Progenitor cell of endocrine pancreas (in vitro differentiated cells): ENCODE measurements at places on chromosomes 16 and 17. TPM values are rescaled to one million over a fixed set of nuclear protein-coding genes. Genes with fewer than 3 reads are reported as not detected.

DNA sequence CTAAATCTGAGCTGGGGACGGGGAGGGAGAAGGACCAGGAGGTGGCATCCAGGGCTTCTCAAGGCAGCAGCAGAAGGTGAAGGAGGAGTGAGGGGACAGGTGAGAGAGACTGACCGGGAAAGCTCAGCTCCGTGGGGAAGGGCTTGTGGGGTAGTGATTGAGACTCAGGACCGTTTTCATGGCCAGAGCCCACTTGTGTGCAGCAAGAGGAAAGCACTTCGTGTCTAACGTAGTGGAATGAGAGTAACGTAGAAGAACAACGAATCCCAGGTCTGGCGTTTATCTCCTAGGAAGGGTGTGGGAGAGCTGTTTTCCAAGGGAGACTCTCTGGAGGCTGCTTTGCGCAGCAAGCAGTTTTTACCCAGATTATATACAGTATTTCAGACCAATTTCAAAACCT, 1.3 kb upstream of the CDH3 start:
- no peak for DNase-seq

DNA sequence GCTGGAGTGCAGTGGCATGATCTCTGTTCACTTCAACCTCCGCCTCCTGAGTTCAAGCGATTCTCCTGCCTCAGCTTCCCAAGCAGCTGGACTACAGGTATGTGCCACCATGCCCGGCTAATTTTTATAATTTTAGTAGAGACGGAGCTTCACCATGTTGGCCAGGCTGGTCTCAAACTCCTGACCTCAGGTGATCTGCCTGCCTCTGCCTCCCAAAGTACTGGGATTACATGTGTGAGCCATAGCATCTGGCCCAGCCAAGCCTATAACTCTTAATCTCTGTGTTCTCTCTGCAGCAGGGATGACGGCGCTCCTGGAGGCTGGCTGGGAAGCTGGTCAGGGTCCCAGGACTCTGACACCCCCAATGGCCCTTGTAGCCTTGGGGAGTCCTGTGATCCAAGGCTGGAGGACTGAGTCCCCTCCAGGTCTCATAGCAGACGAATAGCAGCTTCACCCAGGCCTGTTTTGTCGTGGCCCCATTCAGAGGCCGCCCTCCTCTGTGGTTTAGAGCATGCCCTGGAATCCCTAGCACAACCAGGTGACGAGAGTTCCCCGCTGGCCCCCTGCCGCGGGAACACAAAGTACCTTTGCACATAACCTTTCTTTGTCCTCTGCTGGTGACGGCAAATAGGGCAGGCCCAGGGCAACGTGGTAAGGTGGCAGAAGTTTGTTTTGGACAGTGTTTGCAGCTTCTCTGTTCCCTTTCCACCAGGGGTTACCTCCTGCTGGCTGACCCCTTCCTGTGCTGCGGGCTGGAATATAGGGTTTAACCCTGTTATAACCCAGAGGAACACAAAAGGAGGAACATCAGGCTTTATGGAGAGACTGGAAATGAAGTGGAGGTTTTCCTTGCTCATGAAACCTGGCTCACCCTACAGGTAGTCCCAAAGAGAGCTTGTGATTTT, 43.0 kb upstream of the TOB1 start:
- peak; percentile 28 for DNase-seq

GRCh38 chr17:37211136-37211535, 164.6 kb upstream of the C17orf78 start:
- no peak for DNase-seq

GRCh38 chr17:61253362-61253761, 146.3 kb upstream of the TBX2 start:
- DNase-seq = no peak

GRCh38 chr16:9525037-9525436, 433.6 kb downstream of the HAPSTR1 start:
- DNase-seq = no peak

DNA sequence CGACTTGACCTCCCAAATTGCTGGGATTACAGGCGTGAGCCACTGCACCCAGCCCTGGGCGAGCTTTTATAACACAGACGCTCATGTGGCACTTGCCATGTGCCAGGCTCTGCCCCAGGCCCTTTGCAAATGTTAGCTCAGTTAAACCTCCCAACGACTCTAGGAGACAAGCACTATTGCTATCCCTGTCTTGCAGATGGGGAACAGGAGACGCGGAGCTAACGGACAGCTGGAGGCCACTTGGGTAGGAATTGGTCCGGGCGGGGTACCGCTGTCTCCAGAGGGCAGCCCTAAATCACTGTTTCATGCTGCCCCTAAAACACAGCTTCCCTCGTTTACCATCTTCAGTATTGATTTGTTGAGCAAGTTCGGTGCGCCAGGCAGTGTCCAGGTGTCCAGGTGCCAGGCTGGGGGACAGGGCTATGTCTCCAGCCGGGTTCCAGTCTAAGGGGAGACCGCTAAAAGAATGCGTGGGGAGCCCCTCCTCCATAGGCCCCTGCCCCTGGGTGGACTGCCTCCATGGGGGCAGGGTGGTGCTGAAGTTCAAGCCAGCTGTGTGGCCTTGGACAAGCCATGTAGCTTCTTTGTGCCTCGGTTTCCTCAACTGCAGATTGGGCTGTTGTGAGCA, 23.7 kb downstream of the TMEM235 start:
- DNase-seq = no peak

DNA sequence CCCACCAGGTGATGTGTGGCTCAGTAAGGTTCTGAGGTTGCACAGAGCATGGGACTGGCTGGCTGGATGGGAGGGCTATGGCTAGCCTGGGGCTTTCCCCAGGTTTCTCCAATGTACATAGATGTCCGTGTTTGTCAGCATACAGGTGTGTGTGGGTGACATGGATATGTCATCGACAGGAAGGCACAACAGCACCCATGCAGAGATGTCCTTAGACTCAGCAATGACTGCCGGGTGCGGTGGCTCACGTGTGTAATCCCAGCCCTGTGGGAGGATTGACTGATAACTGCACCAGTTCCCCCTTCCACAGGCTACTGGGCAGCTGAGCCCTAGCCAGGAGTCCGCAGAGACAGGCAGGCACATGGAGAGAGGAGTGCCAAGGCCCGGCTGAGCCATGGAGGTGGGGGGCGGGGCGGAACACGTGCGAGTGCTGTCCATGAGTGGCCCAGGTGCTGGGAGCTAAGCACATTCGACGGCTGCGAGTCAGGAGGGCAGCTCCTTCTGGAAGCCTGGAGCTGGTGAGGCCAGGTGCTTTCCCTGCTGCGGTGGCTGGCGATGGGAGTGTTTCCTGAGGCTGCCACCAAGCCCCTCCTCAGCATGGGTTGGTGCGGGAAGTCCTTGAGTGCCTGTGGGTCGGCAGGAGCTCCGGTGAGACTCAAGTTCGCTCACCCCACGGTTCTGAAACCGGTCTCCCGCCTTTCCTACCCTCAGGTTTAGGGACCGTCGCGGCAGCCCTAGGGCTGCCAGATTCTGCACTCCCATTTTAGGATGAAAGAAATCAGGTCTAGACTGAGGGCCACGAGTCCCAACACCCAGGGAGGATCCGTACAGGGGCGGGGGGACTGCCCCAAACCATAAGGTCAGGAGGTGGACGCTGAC, 858 bp upstream of the ASPSCR1 start:
- DNase-seq = no peak

DNA sequence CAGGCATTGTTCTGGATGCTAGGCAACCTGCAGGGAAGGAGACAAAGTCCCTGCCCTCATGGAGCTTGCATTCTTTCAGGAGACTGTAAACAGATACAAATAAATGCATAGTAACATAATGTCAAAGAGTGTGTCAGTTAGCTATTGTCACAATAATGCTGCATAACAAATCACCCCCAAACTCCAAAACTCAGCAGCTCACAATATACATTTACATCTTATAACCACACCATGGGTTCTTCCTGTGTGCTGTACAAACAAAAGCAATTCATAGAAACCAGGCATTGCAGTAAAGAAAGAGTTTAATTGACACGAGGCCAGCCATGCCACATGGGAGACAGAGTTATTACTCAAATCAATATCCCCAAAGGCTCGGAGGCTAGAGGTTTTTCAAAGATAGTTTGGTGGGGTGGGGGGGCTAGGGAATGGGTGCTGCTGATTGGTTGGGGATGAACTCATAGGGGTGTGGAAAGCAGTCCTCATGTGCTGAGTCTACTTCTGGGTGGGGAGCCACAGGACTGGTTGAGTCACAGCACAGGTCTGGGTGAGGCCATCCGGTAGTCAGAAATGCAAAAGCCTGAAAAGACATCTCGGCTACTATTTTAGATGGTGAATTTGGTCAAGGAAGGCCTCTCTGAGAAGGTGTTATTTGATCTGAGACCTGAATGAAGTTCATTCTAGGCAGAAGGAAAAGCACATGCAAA, 79.0 kb downstream of the GPRC5B start:
- DNase-seq = no peak

GRCh38 chr16:17034477-17035252, 436.1 kb downstream of the XYLT1 start:
- no peak for DNase-seq

- no peak for DNase-seq
Measured at GRCh38 chr17:2186937-2187336, 116.6 kb downstream of the SMG6 start.

- DNase-seq = no peak
Measured at GRCh38 chr16:57403965-57404817, at the start of gene CCL17. CCL17 (plus strand) TSS chr16:57404767; CDS start chr16:57413933, 9,166 bp downstream.

The SALL1 gene
- total RNA-seq = 11.0 and 12.8 TPM in 2 replicates

The MYLK3 gene
- total RNA-seq = 0.75 and 0.77 TPM in 2 replicates

The NPIPA3 gene
- 0.95 and 1.3 TPM in 2 replicates for total RNA-seq

The DDX42 gene
- total RNA-seq = 181 and 189 TPM in 2 replicates

The HCRT gene
- total RNA-seq = not detected in 2 replicates

The MT4 gene
- total RNA-seq = not detected in 2 replicates

The KRTAP17-1 gene
- not detected in 2 replicates for total RNA-seq

The RNF222 gene
- not detected in 2 replicates for total RNA-seq

The AIPL1 gene
- not detected in 2 replicates for total RNA-seq
